Smooth muscle cell of the umbilical artery (primary cell): ENCODE measurements at places on chromosomes 1 and 21. TPM values are rescaled to one million over a fixed set of nuclear protein-coding genes. Genes with fewer than 3 reads are reported as not detected.

SPATA21 gene
- total RNA-seq, result not detected in 2 replicates

SH2D5 gene
- total RNA-seq, result 0.89 and 8.5 TPM in 2 replicates

PRUNE1 gene
- total RNA-seq, result 5.0 and 8.0 TPM in 2 replicates

MCOLN2 gene
- 0.30 and 1.9 TPM in 2 replicates for total RNA-seq

TEDDM1 gene
- total RNA-seq, result not detected in 2 replicates

PODN gene
- 0.37 and 1.5 TPM in 2 replicates for total RNA-seq

SLC1A7 gene
- total RNA-seq, result not detected in 2 replicates

RHBG gene
- total RNA-seq, result not detected in 2 replicates

PSMB4 gene
- total RNA-seq, result 217 and 332 TPM in 2 replicates

TACSTD2 gene
- 0.18 TPM in 1 of 2 replicates, not detected in the other for total RNA-seq
